ENCODE measurements at places on chromosomes 7 and 10. TPM values are rescaled to one million over a fixed set of nuclear protein-coding genes. Genes with fewer than 3 reads are reported as not detected.

DNA sequence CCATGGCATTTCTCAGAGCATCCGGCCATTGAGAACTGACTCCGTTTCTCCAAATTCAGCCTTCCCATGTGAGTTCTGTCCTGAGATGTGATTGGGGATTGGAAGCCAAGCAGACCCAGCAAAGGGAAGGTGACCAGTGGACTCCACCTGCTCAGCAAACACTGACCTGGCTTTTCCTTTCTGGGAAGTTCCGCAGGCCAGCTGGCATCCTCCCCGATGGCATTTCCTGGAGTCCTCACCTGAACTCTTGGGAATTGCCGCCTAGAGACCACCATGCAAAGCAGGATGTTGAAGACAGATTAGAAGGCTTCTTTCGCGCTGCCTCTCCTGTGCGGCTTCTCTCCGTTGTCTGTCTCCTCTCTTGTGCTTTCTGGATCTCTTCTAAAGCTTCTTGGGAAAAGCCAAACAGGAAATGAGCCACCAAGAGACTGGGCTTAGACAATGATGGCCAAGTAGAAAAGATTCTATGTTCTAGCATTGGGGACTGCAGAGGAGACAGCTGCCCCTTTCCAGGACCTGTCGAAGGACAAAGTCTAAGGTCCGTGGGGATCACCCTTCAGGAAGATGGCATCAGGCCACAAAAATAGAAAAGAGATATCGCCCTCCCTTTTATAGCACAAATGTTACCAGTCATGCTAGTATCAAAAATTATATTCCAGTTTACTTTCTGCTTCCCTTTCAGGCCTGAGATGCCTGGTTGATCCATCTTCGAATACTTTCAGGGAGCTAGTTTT is 103.7 kb upstream of the INSYN2A start:
- H3K27me3 ChIP-seq: no peaks in the 10 kb centered on the region
- peak overlapping the region; percentile 89 for H3K27ac ChIP-seq
- H3K4me1 ChIP-seq: peaks cover 16% of the 10 kb centered on the region

DNA sequence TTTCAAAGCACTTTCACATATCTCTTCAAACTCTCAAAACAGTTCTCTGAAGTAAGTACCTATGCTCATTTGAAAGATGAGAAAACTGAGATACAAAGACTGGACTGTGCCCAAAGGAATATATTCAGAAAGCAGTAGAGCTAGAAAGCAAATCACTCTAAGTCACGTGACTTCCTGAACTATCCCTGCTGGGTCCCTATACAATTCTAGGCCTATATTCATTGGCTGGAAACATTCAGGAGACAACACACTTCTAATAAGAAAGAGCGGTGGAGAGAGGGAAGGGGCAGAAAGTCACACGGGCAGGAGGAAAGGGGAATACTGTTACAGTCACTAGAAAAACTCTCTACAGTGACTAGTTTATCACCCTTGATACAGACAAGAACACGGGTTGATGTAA is 140.0 kb downstream of the CHCHD3 start:
- no peak overlapping the region for H3K4me3 ChIP-seq
- no peaks in the 10 kb centered on the region for H3K27me3 ChIP-seq
- H3K36me3 ChIP-seq: no peaks in the 10 kb centered on the region
- no peaks in the 10 kb centered on the region for H3K4me1 ChIP-seq
- no peak overlapping the region for H3K27ac ChIP-seq
- no peak for DNase-seq

The PTN gene
- 63.5 TPM for total RNA-seq

GRCh38 chr7:76351372-76351771 is 7.4 kb downstream of the YWHAG start:
- DNase-seq: no peak
- no peak overlapping the region for H3K4me3 ChIP-seq
- H3K36me3 ChIP-seq: no peaks in the 10 kb centered on the region
- no peaks in the 10 kb centered on the region for H3K27me3 ChIP-seq
- peaks cover 14% of the 10 kb centered on the region for H3K4me1 ChIP-seq

- no peaks in the 10 kb centered on the region for H3K36me3 ChIP-seq
- H3K4me1 ChIP-seq: peaks cover 5% of the 10 kb centered on the region
- H3K27me3 ChIP-seq: peaks cover 23% of the 10 kb centered on the region
- no peak for DNase-seq
- no peak overlapping the region for H3K27ac ChIP-seq
- H3K4me3 ChIP-seq: no peak overlapping the region
Observed at GRCh38 chr7:44964384-44964830, 14.4 kb downstream of the MYO1G start.

DNA sequence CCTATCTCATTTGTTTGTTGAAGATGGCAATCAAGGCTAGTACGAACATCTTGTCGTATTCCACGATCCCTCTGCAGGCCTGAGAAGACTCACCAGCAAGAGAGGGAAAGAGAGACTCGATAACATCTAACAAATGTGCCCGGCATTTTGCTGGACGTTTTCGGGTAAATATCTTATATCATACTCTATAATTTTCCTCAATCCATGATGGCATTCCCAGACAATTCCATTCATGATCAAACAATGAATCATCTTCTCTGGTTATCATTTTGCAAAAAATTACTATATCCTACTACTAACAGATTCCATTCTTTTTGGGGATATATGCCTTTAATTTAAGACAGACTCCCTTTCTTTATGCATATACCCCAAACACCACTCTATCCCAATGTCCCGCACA is 118.1 kb downstream of the TYW1B start:
- H3K27ac ChIP-seq: no peak overlapping the region
- peaks cover 7% of the 10 kb centered on the region for H3K4me1 ChIP-seq
- no peak overlapping the region for H3K4me3 ChIP-seq
- DNase-seq: no peak

DNA sequence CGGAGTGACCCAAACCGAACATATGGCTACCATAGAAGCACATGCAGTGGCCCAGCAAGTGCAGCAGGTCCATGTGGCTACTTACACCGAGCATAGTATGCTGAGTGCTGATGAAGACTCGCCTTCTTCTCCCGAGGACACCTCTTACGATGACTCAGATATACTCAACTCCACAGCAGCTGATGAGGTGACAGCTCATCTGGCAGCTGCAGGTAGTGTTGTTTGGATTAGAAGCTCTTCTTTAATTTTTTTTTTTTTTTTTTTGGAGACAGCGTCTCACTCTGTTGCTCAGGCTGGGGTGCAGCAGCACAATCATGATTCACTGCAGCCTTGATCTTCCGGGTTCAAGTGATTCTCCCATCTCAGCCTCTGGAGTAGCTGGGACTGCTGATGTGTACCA is 45.8 kb downstream of the NRF1 start:
- H3K27me3 ChIP-seq: no peaks in the 10 kb centered on the region
- H3K36me3 ChIP-seq: peaks cover 6% of the 10 kb centered on the region
- no peak for DNase-seq
- H3K4me3 ChIP-seq: no peak overlapping the region
- no peak overlapping the region for H3K27ac ChIP-seq

All from hepatocyte (in vitro differentiated cells).